AG08396 (cell line): ENCODE measurements at places on chromosomes 3 and 15.

DNA sequence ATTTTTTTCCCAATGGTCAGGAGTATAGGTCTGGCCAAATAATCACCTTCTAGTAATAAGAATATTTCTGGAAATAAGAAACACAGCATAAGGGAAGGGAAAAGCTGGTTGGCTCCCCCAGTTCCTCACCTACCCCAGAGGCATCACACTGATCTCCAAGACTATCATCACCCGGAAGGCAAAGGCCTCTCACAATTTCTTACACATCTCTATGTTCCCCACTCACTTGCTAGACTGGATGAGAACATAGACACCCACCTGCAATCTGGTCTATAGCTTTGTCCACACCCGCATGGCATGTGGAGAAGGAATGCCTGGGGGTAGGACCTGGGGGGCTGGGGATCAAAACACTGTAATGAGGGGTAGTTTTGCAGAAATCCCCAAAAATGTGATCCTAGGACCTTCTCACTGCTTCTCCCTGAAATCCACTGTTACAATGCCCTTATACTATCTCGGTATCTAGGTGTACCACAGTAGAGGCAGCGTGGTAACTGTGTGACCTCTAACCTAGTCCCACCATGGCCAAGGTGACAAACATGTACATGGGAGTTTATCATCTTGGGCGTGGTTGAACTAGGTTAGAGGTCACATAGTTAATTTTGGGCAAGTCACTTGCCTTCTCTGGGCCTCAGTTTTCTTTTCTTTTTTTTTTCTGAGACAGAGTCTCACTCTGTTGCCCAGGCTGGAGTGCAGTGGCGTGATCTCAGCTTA is 29.5 kb upstream of the NRROS start:
- DNase-seq: no peak

DNA sequence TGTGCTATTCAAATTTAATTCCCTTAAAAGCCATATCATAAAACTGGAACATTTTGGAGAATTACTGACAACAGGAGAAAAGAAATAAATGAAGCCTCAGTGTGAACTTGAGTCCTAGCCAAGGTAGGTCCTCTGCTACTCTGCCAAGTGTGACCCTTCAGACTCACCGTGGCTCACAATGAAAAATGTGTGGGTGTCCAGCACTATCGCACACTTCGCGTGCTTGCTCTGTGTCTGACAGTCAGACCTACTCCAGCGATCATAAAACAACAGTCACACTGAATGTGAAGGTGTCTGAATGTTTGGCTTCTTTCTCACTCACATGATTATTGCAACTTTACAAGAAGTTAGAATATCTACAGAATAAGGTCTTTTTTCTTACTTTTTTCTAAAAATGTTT is 65.8 kb upstream of the TRA2B start:
- DNase-seq: no peak

- DNase-seq: no peak
Observed at GRCh38 chr15:66226736-66227135, 26.8 kb downstream of the MEGF11 start.

GRCh38 chr3:51717446-51717845 is 10.6 kb downstream of the GRM2 start:
- no peak for DNase-seq

DNA sequence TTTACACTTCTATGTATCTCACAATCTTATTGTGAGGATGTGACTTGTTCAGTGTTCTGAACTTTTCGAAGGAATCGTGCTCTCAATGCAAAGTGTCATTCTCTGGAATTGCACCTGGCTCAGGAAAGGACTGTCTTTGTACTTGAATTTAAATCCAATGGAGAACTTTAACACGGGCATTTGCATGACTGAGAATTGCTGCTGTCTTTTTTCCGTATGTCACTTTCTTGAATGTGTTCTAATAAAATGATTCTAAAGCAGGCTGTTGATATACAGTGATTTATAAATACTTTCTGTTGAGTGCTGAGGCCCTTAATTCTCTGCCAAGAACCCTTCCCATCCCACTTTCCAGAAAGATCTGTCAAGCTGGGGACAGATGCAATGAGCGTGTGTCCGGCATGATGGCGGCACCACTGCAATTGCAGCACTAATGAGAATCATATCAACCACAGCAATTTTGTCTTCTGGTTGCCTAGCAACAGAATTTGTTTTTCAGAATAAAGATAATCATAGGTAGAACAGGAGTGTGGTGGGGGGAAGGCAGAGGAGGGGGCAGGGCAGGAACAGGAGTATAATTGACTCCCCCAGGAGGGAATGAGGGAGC is 210.6 kb upstream of the UMPS start:
- DNase-seq: no peak

DNA sequence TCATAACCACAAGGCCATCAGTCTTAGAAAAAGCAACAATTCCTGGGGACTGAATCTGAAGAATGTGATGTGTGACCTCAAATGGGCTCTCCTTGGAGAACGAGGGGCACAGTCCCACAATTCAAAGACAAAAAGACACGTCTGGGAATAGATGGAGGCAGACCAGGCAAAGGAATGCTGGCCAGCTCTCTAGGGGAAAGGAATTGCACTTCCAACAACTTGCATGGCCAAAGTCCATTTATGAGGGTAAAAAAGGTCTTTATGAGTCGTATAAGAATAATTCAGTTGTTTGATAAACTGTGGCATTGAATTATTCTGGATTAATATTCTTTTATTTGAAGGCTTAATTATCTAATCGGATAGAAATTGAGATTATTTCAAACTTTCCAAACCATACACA is 180.5 kb upstream of the FEZF2 start:
- DNase-seq: no peak

DNA sequence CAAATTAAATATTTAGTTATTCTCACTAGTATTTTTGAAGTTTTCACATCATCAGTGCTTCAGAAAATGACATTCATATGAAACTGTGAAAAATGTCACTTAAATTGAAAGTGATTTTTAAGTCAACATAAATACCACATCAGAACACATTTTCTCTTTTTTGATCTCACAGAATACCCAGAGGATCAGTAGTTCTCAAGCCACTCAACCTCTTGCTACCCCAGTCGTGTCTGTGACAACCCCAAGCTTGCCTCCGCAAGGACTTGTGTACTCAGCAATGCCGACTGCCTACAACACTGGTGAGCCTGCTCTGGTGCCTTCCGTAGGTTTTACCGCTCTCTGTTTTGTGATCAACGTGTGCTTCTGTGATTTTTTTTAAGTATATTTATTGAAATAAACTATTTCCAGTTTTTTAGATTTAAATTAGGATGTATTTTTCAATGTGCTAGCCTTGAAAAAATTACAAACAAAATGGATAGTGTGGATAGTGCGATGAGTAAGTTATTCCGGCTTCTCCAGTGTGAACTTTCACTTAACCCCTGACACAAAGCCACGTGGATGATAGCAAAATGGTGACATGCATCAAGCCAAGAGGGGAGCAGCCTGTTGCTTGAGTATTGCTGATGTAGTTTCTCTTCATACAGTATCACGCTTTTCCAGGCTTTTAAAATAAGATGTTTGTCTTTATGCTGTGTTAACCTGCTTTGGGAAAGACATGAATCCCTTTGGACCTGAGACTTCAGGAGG is 26.5 kb downstream of the LYSMD4 start:
- no peak for DNase-seq

DNA sequence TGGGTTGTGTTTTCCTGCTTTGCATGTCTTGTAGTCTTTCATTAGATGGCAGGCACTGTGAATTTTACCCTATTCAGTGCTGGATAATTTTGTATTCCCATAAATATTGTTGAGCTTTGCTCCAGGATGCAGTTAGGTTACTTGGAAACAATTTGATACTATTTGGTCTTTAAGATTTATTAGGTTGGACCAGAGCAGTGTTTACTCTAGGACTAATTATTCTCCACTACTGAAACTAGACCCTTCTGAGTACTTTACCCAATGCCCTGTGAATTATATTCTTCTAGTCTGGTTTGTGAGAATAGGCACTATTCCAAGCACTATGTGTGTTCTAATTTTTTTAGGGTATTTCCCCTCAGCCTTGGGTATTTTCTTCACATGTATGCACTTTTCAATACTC is 37.8 kb upstream of the TASOR start:
- no peak for DNase-seq

GRCh38 chr15:70923311-70924080 is 30.9 kb downstream of the LRRC49 start:
- no peak for DNase-seq

GRCh38 chr15:85871545-85871944 is 76.8 kb upstream of the KLHL25 start:
- no peak for DNase-seq

DNA sequence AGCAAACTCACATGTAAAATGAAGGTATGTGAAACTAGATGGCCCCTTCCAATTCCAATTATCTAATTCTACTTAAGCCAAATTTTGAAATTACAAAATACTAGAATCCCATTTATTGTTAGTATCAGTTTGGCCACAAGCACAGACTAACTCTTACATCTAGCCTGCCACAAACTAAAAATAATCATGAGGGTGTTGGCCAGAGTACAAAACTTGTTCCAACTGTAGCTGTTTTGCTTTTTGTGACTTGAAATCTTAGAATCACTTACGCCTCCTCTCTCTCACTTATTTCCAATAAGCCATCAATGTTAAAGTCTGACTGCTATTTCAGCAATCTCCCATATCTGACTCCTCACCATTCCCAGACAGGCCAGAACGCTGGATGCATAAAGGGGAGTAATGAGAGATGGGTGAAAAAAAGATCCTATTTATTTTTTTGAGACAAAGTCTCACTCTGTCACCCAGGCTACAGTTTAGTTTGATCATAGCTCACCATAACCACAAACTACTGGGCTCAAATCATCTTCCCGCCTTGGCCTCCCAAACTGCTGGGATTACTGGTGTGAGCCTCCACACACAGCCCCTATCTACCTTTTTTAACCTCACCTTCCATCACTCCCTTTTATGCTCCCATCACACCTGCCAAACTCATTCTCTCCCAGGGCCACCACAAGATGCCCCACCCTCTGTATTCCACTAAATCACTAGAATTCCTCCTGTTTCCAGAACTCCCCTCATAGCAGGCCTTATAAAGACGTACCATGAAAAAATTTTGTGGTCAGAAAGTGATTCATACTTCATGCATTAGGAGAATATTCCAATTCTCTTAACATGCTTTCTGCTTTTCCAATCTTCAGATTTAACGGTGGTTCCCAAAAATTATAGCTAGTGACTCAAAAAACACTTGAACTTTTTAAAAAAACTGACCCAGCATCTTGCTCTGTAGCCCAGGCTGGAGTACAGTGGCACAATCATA is 36.5 kb downstream of the ATOSA start:
- peak; percentile 13 for DNase-seq
